CMK (cell line): ENCODE measurements at places on chromosomes 2 and 18.

- no peak for DNase-seq
Measured at GRCh38 chr2:65228263-65228750, 676 bp downstream of the ACTR2 start.

GRCh38 chr18:45317948-45318640, 297.2 kb upstream of the SLC14A2 start:
- no peak for DNase-seq

DNA sequence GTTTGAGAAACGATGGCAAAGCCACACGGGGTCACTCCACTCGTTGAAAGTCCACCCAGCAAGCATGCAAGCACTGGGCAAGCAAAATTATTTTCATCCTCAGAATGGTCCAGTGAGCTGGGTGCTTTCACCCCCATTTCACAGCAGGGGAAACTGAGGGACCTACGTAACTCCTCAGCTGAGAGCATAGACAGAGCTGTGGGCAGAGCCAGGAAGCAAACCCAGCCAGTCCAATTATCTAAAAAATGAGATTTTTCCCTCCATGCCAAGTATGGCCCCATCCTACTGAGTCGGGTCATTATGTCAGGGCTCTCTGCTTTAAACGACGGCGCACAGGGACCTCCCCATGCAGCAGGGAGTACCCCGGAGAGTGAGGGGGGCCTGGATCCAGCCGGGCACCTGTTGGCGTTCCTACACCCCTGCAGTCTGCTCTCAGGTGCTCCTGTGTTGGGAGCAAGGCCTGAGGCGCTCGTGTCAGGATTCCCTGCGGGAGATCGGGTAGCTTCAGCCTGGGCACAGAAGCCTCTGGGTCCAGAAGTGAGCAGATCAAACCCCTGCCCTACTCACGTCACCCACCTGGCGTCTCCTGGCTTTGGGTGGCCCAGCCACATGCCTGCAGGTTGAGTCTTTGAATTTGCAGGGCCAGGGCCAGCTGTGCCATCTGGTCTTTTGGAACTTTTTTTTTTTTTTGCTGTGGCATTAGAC, 17.3 kb downstream of the TWIST2 start:
- DNase-seq: no peak

GRCh38 chr2:5945742-5946141, 253.6 kb downstream of the SOX11 start:
- no peak for DNase-seq

- DNase-seq: no peak
Measured at GRCh38 chr2:164739966-164740365, 101.7 kb downstream of the COBLL1 start.

GRCh38 chr18:73593207-73593606, 554.4 kb downstream of the FBXO15 start:
- no peak for DNase-seq

- no peak for DNase-seq
Measured at GRCh38 chr2:98811766-98812165, 80.8 kb upstream of the MGAT4A start.

GRCh38 chr18:77366720-77367641, 117.3 kb downstream of the GALR1 start:
- DNase-seq: no peak

DNA sequence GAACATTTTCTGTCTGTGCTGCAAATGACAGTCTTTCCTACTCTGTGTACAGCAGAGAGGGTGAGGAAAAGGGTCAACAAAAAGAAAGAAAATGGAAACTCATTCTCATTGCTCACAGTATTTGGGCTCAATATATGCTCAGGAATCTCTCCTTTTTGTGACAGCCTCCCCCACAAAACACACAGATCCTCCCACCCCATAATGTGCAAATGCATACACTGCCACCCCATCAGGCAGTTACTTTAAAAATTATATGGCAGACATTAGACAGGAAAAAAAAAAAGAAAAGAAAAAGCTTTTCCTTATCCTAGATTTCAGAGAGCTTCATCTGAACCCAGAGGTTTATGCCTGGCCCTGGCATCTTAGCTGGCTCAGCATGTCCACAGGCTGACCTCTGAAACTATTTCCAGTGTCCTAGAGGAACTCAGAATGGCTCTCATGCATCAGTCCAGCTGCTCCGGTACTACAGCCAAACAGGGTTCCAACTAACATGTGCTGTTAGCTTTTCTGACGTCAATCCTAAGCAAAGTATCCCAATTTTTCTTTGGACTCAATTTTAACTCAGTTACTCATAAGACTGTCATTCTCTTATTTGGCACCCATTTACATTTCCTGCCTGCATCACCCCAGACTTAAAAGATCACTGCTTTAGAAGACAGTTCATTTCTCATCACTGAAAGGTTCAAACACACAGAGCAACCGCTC, 105.9 kb downstream of the RBMS1 start:
- DNase-seq: no peak

GRCh38 chr2:64263315-64263714, 119.1 kb upstream of the PELI1 start:
- no peak for DNase-seq

DNA sequence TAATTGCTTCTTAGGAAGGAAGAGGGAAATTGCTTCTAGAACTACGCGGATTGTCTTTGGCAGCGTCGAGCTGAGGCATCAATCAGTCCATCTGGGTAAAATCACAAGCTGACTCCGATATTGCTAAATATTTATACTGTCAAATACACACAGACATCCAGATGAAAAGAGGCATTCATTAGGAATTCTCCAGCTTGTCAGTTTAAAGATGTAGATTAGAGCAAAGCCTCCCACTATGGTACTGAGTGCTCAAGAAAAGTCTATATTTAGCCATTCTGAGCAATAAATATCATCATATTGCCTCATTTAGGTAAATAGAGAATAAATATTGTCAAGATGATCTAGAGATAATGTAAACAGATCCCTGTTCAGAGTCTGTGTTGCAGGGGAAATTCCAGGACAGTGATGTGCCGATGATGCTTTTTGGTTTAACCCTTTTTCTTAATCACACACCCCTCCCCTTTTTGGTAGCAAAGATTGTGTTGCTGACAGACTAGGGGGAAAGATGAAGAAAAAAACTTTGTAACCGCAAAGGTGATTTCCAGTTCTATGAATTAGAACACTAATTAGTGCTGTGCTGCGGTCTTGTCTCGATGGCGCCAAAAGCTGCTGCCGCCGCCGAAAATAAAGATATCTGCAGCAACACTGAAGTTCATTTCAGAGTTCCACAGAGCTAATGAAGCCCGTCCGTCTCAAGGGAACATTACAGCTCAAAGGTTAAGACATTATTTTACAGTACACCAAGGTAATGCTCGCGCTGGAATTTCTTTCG, 171.8 kb downstream of the PTGR3 start:
- DNase-seq: no peak

GRCh38 chr2:71821856-71822255, 325.8 kb downstream of the CYP26B1 start:
- DNase-seq: no peak

- DNase-seq: no peak
Measured at GRCh38 chr2:182951948-182952663, 85.7 kb upstream of the FRZB start.

GRCh38 chr2:45337481-45337880, 273.6 kb downstream of the SRBD1 start:
- DNase-seq: no peak

DNA sequence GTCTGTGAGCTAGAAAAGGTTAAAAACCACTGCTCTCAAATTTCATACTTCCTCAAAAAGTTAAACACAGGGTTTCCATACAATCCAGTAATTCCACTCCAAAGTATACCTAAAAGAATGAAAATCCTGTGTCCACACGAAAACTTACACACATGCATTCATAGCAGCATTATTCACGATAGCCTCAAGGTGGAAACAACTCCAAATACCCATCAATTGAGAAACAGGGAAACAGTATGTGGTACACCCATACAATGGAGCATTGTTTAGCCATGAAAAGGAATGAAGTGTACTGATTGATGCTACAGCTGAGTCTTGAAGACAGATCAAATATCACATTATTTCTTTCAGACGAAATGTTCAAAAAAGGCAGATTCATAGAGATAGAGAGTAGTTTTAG, 36.7 kb downstream of the UXS1 start:
- DNase-seq: no peak

GRCh38 chr2:15147591-15147990, 413.5 kb downstream of the NBAS start:
- DNase-seq: no peak

DNA sequence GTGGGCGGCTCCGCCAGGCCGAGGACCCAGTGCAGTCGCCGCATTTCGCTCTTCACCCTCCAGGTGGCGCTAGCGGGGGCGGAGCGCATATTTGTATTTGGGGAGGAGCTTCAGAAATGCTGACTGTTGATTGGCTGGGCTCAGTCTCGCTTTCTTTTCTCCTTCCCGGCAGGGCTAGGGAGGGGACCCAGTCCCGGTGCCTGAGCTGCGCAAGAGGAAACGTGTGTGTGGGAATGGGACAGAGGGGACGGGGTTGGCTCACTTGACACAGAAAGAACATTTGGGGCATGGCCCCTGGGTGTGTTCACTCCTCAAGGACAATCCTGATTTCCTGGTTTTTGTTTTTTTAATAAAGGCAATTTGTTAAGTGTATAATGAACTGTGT, 20.3 kb upstream of the DNMT3A start:
- peak; percentile 87 for DNase-seq

DNA sequence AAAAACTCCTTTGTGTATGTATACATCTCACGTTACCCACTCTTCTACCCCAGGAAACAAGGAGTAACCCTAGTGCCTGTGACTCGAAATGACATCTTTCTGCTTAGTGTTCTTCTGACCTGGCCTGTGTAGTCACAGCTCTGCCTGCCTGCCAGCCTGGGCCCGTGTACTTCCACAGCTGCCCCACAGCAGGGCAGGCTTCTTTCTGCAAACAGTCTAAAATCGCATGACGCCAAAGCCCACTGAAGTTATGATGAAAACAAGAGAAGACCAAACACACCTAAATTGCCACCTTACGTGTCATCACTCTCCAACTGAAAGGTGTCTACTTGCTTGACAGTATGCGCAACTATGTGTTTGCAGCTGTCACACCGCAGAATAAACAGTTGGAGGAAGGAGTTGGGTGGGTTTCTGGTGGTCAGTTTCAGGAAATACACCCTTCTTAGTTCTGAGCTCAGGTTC, 1.5 kb downstream of the GAREM1 start:
- DNase-seq: no peak

DNA sequence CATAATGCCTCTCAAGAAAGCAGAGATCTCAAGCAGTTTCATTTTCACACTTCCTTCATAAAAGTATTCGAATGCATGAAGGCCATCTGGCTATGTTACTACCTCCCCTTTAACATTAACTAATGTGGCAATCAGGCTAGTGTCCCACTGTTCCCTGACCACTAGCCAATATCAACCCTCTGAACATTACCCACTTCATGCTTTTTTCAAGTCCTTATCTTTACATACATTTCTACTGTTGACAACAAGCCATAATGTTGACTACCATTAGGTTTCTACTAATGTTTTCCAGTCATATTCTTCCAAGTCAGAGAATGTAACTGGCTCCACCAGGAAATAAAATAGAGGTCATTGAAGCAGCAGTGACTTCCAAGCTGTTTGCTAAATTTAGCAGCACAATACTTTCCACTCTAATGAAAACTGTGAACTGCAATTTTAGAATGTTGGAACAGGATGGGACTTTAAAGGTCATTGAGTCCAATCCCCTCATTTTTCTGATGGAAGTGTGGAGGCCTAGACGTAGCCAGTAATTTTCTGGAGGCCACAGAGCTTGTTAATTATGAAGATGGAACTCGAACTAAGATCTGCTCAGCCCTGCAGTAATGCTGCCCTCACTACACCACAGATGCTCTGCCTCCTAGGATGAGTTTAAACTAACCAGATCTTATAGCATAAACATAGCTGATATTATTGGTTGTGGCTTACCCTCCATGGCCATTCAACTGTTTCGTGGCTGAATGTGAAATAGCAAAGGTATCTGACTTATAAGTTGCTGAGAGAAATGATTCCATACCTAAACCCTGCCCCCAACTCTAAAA, 630 bp upstream of the PPP1R1C start:
- no peak for DNase-seq

GRCh38 chr18:63107931-63108330, 211.6 kb downstream of the BCL2 start:
- no peak for DNase-seq

DNA sequence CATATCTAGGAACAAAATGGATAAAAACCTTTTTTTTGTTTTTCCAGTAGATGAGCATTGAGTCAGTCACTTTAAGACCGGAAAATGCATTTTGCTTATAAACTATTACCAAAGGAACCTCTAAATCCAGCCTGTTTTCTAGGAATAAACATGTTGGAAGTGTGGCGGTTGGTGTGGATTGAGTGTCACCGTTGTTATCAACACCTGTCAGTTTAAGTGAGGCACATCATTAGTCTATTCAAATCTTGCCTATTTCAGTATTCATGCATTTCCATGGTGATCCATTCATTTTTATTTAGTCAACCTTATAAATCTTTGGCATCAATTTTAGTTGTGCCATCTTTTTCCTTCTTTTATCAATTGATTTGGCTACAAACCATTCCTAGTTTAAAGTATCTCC, 3.3 kb downstream of the KLHL29 start:
- no peak for DNase-seq
